ENCODE measurements at places on chromosomes 5 and 9.

- DNase-seq, result no peak
Measured at GRCh38 chr5:151007430-151008209, 12.8 kb upstream of the GPX3 start.

GRCh38 chr9:84271531-84271900 lies 69.0 kb downstream of the SLC28A3 start:
- DNase-seq, result no peak

GRCh38 chr5:134138416-134139376 lies 24.2 kb downstream of the TCF7 start:
- no peak for DNase-seq

DNA sequence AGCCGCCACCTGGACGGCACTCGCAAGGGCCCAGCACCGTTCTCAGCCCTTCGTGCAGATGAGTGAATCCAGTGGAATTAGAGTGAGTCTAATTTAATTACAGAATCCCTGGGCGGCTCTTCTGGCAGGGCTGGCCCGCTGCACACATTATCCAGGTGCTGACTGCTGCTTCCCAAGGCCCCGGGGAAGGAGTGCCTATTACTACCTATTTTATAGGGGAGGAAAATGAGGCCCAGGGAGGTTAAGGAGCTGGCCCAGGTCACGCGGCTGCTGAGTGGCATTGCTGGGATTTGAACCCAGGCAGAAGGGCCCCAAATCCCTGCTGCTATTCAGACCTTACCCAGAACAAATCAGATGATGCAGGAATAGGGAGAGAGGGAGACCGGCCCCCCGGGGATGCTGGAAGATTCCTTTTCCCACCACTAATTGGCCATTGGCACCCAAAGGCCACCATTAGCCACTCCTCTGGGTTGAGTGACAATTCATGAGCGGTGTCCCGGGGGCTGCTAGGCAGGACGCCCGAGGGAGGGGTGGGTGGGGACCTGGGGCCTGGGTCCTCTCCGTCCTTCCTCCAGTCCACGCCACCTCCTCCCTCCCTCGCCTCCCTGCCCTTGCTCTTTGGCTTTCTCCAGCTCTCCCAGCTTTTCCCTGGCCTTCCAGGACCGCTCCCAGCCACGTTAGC lies 10.3 kb upstream of the QRFP start:
- no peak for DNase-seq

GRCh38 chr5:4613440-4613839 lies 526.7 kb upstream of the ADAMTS16 start:
- no peak for DNase-seq

DNA sequence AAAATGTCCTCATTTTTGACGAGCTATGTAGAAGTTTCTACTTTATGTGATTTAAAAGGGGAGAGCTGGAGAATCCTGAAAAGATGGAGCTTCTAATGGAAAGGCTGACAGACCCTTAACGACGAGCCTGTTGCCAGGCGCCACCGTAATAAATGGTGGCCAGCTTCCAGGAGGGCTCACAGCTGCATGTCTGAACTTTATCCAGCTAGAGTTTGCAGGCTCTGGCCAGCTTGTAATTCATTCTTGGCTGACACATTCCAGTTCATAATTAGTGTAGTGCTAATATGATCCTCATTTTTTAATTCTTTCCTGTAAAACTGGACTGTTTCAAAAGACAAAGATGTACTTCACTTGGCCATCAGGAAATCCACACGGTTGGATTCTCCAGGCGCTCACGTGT lies 246.7 kb downstream of the GAS1 start:
- no peak for DNase-seq

DNA sequence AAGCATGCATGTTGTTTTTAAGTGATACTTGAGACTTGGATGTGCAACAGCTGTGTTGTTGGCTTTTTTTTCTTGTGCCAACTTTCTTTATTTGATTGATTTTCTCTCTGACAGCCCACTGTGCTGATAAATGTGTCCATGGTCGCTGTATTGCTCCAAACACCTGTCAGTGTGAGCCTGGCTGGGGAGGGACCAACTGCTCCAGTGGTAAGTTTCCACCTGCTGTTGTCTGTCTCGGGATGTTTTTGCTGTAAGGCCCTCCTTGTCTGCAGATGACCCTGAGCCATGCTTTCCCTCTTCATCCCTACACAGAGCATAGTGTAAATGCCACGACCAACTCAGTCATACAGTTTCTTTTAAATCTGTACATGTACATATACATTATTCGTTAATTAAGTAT lies 79.2 kb downstream of the MEGF10 start:
- DNase-seq, result no peak

- DNase-seq, result no peak
Measured at GRCh38 chr5:22736443-22737003, 116.6 kb downstream of the CDH12 start.

DNA sequence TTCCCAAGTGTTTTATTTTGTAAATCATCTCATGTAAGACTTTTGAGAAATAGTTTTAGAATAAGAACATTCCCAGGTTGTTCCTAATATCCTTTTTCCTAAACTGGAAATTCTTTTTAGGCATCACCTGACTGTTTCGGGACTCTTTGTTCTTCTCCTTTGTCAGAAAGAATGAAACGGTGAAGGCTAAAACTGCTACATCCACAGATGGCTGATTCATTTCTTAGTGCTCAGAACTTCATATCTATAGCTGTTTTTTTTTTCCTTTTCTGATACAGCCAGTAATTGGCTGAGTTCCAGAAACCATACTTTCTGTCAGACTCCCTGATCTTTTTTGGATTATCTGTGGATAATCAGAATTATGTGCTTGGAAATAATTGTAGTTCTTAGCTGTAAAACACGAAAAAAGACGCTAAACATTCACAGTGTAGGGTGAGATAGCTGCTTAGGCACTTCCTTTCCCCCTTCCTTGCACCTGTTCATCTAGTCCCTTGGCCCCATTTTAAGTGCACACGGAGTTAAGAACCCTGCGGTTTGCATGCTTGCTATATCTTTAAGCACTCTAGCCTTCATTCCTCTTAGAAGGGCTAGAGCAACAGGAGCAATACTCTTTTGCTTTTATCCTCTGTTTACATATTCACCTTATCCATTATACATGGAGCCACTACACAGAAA lies 283.9 kb downstream of the PJA2 start:
- DNase-seq, result no peak

- peak; percentile 70 for DNase-seq
Measured at GRCh38 chr9:122464633-122465567, 12.8 kb downstream of the OR1J1 start.

DNA sequence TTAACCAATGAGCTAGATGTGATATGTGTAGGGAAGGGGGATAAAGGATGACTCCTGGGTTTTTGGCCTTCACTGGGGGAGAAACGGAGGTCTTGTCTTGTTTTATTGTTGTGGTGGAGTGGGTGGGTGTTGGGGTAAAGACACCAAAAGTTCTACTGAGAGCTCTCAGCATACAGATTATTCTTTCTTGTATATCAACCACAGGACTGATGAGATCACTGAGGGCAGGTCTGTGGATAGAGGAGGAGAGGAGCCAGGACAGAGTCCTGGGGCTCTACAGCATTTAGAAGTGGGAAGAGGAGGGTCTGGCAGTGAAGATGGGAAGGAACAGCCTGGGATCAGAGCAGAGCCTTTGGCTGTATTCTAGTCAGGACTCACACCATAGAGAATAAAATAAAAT lies 310.8 kb downstream of the ARHGAP26 start:
- DNase-seq, result no peak

DNA sequence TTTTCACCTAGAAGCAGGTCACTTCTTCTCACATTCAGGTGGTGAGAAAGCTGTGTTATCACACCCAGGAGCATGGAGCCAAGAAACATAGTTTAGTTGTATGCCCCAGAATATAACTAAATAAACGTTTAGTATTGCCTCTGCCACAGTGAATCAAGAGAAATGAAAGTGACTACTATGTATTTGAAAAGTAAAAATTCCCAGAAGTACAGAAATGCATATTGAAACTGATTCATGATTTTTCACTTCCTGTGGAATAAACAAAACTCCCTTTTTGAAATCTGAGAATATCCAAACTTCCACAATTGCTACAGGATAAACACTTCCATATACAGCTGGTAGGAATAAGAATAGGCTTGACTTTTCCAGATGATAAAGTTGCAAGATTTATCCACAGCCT lies 15.3 kb upstream of the NINJ1 start:
- no peak for DNase-seq

DNA sequence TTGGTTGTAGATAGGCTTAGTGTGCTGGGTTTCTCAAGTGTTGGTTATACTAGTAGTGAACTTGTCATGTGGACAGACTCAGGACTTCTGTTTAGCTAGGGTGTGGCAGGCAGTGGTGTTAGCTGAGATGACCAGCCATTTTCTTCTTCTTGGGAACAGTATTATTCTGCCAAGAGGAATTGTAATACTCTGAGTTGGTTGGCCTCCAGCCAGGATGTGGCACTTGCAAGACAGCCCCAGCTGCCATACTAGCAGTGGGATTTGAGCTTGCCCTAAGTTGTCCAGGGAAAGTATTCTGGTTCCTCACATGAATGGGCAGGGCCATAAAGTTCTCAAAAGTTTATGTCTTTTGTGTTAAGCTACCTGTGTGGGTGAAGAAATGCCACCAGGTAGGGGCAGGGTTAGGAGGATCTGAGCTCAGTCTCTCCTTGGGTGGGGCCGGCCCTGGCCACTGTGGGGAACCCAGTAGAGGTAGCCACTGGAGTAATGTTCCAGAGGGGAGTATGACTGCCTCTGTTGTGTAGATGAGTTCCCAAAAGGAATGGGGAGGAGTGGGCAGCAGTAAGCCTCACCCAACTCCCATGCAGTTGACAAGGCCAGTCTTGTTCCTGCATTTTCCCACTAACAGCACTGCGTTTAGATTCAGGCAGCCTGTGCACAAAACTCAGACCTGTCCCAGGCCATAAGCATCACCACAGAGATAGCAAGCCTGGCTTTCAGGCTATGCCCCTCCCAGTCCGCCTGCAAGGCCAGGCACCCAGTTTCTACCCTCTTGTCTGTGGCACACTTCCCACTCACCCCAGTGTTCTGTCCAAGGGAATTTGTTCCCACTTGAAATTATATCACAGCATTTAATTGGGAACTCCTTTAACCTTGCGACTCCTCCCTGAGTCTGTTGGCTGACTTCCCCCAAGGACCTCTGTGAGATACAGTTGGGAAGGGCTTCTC lies 250.7 kb downstream of the ANXA1 start:
- DNase-seq, result no peak

Measured in HEK293T (cell line).